Mesenchymal stem cell (in vitro differentiated cells and primary cell): ENCODE measurements at places on chromosomes 16 and 17.

DNA sequence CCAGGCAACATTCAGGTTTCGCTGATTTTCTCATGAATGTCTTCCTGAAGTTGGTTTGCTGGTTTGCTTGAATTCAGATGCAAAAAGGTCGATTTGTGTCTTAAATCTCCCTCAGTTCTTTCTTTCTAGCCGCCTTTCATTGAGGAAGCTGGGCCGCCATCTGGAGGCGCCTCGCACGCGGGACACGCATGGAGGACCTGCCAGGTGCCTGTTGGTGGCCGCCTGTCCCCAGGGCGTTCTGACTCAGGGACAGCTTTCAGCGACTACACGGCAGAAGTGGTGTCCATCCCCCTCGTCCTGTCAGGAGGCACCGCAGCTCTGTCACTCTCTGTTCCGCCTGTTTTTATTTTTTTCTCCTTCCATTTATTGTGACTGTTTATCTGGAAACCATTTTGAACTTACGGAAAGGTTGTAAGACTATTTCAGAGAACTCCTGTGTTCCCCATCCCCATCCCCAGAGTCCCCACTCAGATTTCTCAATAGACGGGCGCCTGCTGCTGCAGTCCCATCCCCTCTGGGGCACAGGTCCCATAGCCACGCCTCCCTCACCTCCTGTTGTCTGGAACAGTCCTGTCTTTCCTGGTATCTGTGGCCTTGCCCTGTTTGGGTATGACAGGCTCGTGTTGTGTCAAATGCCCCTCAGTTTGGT, 33.2 kb downstream of the COX4I1 start:
- no peak for DNase-seq

DNA sequence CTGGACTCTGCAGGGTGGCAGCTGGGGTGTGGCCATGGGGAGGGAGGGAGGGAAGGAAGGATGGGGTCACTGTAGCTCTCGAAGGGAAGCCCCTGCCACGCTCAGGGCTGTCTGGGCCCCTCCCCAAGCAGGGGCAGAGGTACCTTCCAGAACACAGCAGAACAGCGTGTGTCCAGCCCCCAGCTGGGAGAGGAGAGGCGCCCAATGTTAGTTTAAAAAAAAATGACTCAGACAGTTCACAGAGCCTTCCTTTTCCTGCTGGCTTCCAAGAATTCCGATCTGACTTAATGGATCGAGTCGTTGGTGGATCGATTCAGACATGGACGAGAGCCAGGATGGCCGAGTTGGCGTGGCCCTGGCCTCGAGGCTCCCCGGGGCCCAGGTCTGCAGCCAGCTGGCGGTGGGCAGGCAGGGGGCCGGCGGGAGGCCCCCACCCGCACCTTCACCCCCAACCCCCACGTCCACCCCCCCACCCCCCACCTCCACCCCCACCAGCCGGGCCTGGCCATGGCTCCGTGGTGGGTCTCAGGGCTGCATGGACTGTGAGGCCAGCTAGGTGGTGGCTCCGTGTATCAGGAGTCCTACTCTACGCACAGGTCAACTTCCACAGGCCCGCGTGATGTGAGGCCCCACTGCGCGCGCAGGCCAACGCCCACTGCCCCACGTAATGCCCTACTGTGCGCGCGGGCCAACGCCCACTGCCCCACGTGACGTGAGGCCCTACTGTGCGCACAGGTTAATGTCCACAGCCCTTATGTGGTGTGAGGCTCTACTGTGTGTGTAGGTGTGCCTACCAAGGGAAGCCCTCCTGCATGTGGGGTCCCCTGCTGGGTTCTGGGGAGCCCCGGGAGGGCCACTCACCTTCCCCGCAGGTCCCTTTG, 21.8 kb downstream of the CACNA1H start:
- DNase-seq: peak; percentile 41

- no peak for DNase-seq
Observed at GRCh38 chr16:87615621-87616041, 13.3 kb downstream of the JPH3 start.

GRCh38 chr16:86379505-86379846, 130.9 kb upstream of the FOXF1 start:
- peak; percentile 53 for DNase-seq

- no peak for DNase-seq
Observed at GRCh38 chr16:4942481-4942880, 5.5 kb upstream of the PPL start.

GRCh38 chr17:74767111-74767516, 9.0 kb downstream of the NAT9 start:
- DNase-seq: no peak

DNA sequence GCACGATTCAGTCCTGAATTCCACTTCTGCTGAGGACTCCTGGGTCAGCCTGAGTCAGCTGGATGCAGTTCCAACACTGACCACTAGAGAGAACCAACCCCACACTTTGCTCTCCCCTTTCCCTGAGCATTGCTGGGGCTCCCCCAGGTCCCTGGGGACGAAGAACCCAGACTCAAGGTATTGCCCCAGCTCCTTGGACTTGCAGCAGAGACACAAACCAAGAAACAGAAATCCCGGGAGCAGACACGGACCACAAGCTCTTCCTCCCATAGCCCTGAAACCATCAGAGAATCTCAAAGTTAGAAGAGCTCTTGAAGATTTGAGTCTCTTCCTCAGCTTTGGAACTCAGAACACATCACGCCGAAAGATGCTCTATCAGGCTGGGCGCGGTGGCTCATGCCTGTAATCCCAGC, 678 bp upstream of the GH1 start:
- peak; percentile 65 for DNase-seq

- DNase-seq: no peak
Observed at GRCh38 chr17:46001390-46002310, 2.6 kb downstream of the STH start.

GRCh38 chr16:57366544-57367040, 5.7 kb upstream of the CX3CL1 start:
- DNase-seq: no peak

GRCh38 chr16:59849716-59850115, 1115.6 kb upstream of the GOT2 start:
- no peak for DNase-seq

GRCh38 chr16:86345516-86345915, 164.8 kb upstream of the FOXF1 start:
- no peak for DNase-seq

DNA sequence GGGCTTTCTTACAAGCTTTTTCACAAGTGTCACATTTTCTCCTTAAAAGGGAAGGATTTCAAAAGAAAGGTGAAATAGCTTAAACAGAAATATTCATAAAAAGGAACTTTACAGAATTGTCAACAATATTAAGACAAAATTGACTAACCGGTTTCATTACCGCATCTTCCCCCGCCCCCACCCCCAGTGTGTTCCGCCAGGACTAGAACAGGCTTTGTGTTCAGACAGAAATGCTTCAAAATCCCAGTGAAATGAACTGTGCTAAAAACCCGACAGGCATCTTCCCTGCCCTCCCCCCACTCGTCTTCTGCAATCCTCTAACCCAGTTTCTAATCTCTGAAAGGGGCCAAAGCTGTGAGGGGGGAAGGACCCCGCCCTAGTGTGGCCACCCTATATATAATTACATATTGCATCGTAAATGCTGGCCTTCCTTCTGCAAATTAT, 990 bp upstream of the ROGDI start:
- no peak for DNase-seq

- DNase-seq: peak; percentile 84
Observed at GRCh38 chr17:48576479-48577309, 1.5 kb downstream of the HOXB4 start.

DNA sequence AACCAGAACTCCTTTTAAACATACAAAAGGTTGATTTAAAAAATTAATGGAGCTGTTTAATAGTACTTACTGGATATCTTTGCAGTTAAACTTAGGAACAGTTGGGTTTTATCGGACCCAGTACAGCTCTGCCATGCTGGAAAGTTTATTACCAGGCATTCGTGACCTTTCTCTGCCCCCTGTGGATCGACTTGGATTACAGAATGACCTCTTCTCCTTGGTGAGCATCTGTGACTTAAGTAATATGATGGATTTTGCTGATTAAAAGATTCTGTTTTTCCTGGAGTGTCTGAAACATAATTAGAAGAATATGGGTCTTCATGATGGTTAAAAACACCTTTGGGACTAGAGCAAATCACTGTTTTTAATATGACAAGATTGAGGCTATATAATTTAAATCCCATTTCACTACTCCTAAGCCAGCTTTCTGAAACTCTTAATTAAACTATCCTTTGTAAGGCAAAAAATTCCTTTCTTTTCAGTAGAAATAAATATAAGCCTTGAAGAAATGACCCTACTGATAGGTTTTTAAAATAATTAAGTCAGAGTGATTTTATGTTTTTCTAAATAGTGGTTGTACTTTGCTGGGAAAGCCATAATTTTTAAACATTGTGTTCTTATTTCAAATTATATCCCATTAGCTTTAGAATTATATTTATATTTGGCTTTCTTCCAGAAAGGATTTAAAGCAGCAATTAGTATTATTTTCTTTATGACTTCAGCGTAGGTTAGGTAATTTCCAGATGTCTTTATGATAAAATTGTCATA, 45.7 kb upstream of the KPNB1 start:
- no peak for DNase-seq

- DNase-seq: peak; percentile 72
Observed at GRCh38 chr17:29140631-29141513, 39.3 kb downstream of the MYO18A start.

GRCh38 chr16:50335196-50335958, 33.4 kb downstream of the BRD7 start:
- DNase-seq: peak; percentile 52

DNA sequence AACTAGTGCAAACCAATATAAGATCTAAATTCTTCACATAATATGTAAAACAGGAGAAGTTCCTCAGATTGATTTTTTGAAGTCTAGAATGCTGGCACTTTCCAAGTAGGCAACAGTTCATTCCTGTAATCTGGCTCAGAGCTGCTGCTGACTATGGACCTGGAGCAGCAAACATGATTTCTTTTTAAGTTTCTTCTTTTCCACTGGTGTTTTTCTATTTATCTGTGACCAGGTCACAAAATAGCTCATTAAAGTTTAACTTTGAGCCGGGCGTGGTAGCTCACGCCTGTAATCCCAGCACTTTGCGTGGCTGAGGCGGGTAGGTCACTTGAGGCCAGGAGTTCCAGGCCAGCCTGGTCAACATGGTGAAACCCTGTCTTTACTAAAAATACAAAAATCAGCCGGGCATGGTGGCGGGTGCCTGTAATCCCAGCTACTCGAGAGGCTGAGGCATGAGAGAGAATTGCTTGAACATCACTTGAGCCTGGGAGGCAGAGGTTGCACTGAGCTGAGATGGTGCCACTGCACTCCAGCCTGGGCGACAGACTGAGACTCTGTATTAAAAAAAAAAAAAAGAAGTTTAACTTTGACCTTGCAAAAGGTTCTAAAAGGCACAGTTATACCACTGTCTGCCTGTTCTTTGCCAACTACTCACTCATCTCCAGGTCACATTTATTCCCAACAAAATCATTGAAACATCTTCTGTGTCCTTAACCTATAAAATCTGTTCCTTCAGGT, 29.4 kb upstream of the SLC13A2 start:
- DNase-seq: no peak

DNA sequence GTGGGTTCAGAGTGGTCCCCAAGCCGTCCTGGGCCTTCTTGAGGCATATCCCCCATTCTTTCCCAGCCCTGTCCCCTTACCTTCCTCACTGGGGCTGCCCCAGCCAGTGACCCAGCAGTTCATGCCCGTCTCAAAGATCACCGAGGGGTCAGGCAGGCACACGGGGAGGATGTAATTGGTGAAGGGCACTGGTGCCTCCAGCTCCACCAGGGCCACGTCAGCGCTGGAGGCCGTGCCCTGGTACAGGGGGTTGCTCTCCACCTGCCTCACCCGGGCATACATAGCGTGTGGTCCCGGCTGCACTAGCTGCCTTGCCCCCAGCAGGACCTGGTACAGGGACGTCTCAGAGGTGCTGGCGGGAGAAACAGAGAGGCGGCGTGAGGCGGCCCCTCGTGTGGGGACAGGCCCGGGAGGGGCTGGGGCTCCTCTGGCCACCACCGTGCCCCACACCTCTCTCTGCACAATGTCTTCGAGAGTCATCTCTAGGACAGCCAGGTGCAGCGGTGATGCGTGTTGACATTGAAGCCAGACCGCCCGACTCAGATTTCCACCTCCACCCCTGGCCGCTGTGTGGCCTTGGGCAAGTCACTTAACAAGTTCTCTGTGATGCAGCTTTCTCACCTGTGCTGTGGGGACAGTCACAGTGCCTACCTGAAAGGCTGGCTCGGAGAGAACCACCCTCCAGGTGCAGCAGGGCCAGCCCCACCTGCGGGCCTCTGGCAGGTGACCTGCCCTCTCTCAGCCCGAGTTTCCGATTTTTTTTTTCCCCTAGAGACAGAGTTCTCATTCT, 5.8 kb downstream of the PRSS27 start:
- no peak for DNase-seq

DNA sequence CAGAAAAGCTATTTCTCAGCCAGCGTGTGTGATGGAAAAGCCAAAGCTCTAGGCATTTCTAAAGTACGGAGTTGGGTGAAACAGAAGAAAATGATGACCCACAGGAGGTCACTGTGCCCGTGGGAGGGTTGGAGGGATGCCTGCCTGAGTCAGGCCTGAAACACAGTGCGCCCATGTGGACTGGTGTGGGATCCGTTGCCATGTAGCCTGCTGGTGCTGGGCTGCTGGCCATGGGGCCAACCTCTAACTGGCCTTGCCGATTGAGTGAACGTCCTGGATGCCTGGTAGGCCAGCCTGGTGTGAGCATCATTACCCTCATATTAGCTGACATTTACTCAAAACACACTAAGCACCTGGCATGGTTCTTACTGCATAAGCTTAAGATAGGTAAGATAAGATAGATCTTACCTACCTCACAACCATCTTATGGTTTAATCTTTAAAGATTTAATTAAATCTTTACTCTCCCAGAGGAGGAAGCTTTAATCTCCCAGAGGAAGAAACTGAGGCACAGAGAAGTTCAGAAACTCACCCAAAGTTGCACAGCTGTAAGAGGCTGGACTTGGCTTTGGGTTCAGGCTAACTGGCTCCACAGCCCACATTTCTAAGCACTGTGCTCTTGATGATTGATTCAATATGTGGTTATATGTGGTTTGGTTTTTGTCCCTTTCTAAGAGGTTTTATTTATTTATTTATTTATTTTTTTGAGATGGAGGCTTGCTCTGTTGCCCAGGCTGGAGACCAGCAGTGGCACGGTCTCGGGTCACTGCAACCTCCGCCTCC, 15.7 kb downstream of the MGAT5B start:
- no peak for DNase-seq

DNA sequence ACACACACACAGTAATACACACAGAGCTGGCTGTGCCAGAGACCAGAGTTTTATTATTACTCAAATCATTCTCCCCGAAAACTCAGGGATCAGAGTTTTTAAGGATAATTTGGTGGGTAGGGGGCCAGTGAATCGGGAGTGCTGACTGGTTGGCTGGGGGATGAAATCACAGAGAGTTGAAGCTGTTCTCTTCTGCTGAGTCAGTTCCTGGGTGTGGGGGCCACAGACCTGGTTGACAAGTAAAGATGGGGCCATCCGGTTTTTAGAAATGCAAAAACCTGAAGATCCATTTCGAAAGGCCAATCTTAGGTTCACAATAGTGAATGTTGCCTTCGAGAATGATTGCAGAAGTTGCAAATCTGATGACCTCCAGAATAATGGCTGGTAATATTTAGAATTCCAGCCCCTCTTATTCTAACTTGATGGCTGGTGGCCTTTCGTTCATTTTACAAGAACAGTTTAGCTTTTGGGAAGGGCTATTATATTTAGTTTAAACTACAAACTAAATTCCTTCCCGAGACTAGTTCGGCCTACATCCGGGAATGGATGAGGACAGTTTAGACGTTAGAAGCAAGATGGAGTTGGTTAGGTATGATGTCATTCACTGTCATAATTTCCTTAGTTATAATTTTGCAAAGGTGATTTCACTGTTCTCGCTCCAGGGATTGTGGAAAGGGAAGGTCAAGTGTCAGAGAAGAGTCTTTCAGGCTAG, 123.2 kb downstream of the KCNJ18 start:
- DNase-seq: no peak

- DNase-seq: no peak
Observed at GRCh38 chr16:87784812-87785211, 19.0 kb upstream of the KLHDC4 start.
